ENCODE measurements at places on chromosomes 1 and 21.

DNA sequence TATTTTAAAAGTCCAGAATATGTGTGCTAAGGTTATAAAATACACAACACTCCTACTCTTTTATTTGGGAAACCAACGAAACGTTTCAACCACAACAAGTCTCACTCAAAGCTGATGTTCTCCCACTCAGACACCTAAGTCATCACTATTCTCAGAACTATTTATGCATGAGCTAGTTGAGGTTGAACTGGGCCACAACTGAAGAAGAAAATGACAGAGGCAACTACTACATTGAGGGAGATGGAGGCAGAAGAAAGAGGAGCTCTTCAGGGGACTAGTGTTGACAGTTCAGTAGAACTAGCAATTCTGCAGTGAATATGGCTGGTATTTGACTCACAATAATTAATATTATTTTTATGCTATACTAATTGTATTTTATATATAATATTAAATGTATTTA lies 198.2 kb downstream of the SEC16B start:
- no peak for DNase-seq

DNA sequence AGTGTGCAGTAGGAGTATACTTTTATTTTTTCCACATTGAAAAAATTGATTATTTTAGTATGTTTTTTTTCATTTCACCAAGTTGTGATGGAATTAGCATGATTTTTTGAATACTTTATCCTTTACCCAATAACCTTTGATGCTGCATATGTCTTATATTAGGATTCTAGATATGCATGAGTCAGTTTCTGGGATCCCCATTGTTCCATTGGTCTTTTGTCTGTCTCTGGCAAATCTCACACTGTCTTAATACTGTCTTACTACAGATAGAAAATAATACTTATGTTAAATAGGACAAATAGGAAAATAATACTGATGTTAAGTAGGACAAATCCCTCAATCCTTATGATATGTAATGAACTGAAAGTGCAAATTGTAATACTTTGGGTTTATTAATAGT lies 54.3 kb upstream of the ASB17 start:
- no peak for DNase-seq

DNA sequence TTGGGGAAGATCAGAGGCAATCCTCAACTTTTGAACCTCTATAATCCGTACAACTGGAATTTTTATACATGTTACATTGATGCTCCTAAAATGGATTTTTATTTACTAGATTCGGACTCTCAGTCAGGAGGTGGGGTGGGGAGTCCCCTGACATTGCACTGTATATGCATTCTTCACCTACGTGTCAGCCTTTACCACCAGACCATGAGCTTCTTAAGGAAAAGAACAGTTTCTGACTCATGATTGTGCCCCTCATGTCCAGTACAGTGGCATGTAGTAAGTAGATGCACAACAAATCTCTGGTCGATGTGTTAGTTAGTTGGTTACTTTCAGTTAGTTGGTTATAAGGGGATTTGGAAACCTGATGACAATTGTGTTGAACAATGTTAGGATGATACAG lies 15.4 kb downstream of the LPAR3 start:
- DNase-seq = no peak

DNA sequence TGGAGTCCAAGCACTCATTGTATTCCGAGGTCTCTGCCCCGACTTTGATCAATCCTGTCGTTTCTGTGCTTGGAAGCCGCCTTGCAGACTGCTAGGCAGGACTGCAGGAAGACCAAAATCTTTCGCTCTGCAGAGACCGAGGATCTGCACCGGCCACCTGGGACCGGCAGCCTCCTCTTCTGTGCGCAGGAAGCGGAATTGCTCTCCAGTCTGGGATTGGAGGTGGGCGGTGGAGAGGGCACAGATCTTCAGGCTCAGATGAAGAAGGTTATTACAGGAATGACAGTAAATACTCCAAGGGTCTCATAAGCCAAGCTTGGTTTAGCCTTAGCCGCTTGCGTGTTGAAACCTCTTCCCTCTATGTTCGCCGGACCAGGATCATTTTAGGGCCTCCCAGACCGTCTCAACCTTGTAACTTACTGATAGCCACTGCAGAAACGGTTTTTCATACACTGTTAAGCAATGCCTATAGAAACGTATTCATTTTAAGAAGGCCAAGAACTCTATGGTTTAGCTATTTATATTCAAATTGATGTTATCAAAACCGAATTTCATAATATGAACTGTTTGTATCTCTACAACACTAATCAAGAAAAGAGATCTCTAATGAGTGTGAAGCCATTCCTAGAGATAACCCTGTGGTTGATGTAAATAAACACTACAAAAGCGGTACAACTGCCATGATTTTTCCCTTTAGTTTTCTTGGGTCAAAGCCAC lies 1.1 kb downstream of the MIA3 start:
- DNase-seq = peak; percentile 63

- no peak for DNase-seq
These were observed 22.3 kb upstream of the GALNT2 start for GRCh38 chr1:230044729-230045128.

- DNase-seq = peak; percentile 35
These were observed 51.5 kb downstream of the PTPRF start for GRCh38 chr1:43582162-43582566.

- peak; percentile 41 for DNase-seq
These were observed 5.2 kb upstream of the ABCB10 start for GRCh38 chr1:229563701-229564100.

DNA sequence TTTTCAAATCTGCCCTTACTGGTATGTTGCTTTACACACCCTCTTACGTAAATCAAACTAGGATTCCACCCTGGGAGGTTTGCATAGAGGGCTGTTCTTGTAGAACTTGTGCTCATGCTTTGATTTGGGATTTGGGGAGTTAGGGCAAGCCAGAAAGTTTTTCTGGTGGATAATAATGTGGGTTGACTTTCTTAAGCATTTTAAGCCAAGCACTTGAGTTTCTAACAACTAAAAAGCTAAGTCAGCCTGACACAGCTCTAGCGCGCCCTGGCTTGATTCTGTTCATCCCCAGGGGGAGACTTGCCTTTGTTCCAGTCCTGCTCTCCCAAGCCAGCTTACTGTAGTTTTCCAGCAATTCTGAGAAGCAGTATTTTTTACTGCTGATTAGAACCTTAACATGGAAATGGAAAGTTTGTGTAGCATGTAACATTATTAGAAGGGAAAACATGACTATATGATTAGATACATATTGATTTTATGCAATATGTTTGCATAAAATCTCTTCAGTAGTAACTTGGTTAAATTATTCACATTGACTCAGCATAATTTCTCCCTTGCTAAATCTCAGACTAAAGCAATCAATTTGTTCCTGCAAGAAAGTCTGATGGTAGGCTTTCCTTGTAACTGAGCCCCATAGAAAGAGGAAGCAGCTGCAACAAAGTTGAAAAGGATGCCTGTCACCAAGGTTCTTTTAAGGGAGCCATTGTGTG lies 11.0 kb upstream of the PGD start:
- DNase-seq = peak; percentile 90

DNA sequence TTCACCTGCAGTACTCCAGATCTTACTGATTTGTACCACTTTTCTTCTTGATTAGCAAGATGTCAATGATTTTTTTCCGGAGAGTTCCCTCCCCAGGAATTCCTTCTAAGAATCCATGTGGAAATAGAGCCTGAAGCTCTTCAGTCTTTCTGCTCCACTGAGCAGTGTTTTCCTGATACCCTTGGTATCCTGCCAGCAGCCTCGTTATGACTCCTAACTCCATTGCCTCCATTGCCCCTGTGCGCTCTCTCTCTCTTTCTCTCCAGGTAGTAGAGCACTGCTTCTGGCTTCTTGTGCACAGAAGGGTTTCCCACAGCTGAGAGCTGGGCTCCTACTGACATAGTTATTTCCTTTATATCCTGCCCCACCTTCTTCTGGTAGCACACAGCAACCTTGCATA lies 12.2 kb downstream of the UBE2U start:
- DNase-seq = no peak

GRCh38 chr1:44405031-44405797 lies at the start of gene RNF220:
TSS of gene RNF220 (plus strand) at chr1:44405255.
- peak; percentile 51 for DNase-seq

DNA sequence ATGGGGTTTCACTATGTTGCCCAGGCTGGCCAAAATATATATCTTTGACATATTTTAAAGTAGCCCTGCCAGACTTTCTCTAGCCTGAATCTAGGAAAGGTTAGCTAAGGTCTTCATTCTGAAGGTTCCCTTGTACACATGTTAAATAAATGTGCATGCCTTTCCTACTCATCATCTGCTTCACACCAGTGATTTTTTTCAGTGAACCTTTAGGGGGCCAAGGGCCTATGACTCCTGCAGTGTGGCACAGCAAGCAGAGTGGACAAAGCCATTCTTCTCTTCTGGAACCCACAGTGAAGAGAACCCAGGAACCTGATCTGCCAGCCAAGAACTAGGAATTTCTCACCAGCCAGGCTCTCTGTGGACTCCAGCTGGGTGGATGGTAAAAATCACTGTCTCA lies 22.9 kb downstream of the CBR1 start:
- DNase-seq = no peak

DNA sequence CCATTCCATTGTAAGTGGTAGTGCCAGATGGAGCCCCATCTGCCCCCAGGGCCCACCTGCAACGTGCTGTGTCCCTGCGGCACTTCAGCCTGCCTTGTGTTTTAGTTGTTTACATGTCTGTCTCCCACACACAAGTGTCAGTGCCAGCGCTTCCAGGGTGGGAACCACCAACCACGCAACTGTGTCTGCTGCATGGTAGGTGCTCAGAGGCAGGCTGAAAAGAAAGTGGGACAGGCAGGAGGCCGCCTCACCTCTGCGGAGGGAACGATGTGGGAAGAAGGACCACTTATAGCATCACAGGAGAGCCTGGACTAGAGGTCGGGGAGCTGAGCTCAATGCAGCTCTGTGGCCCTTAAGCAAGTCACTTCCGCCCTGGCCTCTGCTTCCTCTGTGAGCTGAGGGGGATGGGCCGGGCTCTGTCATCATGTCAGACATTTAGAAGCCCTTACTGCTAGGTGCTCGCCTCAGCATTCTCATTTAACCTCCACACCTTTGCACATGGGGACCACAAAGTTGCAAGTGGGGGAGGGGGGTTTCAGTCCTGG lies 17.9 kb downstream of the SLC9A1 start:
- DNase-seq = peak; percentile 84

GRCh38 chr21:17501107-17502006 lies 11.5 kb upstream of the CXADR start:
- DNase-seq = no peak

DNA sequence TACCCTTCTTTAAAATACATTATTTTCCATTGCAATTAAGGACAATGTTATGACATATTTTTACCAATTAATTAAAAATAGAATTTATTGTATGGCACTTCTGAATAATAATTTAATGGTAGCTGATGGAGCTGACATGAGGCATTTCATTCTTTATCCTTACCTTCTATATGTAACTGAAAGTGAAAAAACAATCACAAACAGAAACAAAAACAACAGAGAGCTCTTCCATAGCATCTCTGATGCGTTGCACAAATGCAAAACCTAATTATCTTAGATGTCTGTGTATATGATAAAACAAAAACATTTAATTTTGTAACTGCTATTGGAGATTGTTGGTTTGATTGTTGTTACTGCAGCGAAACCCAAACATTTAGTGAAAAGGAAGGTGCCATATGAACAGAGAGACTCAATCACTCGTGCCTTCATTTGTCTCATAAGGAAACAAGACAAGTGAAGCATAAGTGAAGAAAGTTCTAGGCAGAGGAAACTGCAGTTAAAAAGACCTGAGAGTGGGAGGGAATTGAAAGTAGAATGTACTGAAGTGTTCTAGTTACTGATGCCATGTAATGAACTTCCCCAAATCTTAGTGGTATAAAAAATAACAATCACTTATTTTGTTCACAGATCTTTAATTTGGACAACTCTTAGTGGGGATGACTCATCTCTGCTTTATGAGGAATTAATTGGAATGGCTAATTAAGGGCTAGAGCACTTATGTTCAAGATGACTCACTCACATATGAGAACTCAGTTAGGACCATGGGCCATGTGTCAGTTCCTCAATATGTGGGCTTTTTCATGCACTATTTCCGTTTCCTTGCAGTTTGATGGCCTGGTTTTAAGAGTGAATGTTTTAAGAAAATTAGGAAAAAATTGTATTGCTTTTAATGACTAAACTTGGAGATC lies 245.0 kb upstream of the OLFM3 start:
- peak; percentile 3 for DNase-seq

DNA sequence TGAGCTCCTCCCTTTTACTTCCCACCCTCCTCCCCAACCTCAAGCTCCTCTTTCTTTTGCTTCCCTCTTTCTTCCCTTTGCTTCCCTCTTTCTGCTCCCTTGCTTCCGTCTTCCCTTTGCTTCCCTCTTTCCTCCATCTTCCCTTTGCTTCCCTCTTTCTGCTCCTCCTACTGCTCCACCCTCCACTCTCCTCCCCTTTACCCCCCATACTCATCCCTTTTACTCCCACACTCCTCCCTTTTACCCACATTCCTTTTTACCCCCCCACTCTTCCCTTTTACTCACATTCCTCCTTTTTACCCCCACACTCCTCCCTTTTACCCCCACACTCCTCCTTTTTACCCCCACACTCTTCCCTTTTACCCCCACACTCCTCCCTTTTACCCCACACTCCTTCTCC lies 30.2 kb downstream of the PGBD5 start:
- no peak for DNase-seq

DNA sequence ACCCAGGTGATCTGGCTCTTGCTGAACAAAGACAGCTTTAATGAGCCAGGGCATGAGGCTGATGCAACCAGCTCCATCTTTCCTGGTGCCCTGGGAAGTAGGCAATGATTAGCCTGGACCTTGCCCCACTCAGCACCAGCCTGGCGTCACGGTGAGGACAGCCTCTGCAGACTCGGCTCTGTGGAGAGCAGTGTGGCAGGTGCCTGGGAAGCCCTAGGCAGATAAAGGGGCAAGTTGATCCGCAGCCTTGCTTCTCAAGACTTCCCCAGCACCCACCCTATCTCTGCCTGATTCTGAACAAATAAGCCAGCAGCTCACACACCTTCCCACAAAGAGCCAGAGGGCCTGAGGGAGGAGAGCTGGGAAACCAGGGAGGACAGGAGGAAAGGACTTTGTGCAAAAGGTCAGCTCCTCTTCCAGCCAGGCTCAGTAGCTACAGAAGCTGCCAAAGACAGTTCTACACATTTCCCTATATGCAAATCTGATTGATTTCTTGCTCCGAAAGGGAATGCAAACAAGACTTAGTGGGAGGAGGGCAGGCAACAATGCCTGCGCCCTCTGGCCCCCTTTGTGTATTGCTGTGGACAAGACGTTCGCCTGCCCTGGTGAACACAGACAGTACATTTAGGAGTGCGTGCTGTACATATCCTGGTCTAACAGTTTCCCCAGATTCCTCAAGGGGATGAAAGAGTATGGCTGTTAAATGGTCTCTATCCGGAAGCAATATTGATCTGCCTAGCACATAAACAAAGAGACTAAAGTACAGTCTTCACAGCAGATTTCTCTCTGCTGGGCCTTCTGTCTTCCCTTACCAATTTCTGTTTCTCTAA lies 63.8 kb downstream of the BCAR3 start:
- DNase-seq = no peak

- DNase-seq = no peak
These were observed 46.1 kb downstream of the SGIP1 start for GRCh38 chr1:66580081-66580480.

DNA sequence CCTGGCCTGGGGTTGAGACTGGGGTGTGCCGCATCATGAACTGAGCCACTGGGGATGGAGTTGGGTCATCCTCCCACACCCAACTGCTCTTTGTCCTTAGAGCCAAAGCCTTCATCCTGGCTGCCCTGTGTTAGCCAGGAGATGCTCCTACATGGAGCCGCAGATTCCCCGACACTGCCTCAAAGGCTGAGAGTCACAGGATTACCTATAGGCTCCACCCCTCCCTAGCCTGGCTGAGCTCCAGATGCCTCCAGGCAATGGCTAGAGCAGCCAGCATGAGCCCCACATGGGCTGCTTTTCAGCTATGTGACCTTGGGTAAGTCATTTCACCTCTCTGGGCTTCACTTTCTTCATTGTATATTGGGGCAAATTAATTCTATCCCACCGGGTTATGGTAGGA lies 119.9 kb upstream of the POU3F1 start:
- no peak for DNase-seq
